ENCODE measurements at places on chromosomes 6 and 20.

DNA sequence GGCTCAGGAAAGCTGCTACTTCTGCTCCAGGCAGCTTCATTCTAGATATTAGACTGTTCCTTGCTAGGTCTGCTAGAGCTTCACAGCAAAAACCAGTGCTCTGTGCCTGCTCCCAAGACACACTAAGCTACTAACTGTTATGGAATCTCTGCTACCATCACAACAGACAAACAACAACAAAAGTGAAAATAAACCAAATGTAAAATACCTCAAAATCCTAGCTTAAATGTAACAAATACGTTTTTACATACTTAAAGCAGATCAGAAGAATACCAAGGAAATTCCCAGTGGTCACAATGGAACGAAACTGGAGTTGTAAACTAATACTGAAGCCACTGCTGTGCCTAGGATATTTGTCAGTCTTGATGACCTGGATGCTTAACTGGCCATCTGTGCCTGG, 84.6 kb upstream of the EZR start:
- no peak for DNase-seq

DNA sequence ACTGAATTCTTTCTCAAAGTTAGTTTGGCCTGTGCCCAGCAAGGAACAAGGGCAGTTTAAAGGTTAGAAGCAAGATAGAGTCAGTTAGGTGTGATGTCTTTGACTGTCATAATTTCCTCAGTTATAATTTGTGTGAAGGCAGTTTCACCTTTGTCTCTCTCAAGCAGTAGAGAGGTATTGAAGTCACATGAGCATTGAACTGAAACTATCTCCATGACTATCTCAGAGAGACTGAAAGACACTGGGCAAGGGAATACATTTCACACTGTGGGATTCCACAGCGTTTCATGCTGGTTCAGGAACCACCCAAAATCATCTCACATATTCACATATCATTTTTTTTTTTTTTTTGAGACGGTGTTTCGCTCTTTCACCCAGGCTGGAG, 366.1 kb downstream of the PREX1 start:
- DNase-seq, result no peak

- no peak for DNase-seq
These were observed 64.7 kb downstream of the BTBD3 start for GRCh38 chr20:11982289-11982954.

DNA sequence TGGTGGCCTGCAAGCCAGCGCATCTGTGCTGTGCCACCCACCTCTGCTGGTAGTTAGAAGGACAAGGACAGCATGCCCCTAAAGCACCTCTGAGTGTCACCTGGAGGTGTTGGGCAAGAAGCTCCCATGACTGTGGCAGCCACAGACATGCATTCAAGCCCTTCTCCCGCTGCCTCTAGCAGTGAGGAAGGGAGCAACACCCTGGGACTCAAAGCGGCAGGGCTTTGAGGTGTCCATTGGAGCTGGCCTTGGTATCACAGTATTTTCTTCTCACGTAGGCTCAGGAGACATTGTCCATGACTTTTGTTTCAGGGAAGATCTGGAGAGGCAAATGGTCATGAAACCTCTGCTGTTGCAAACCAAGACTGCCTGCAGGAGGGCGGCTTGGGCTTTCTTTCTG, 140.8 kb upstream of the RIN2 start:
- no peak for DNase-seq

GRCh38 chr6:121032268-121033006, 301.8 kb downstream of the TBC1D32 start:
- no peak for DNase-seq
